Activated CD8-positive, alpha-beta memory T cell treated with anti-CD3 and anti-CD28 coated beads for 4 hours (primary cell): ENCODE measurements at places on chromosomes 2 and 18.

GRCh38 chr2:74007121-74007520 lies 22.4 kb downstream of the TET3 start:
- DNase-seq, result no peak

- DNase-seq, result no peak
Observed at GRCh38 chr2:63189026-63189425, 138.4 kb downstream of the OTX1 start.

GRCh38 chr18:35458677-35459441 lies 38.9 kb downstream of the INO80C start:
- DNase-seq, result no peak

DNA sequence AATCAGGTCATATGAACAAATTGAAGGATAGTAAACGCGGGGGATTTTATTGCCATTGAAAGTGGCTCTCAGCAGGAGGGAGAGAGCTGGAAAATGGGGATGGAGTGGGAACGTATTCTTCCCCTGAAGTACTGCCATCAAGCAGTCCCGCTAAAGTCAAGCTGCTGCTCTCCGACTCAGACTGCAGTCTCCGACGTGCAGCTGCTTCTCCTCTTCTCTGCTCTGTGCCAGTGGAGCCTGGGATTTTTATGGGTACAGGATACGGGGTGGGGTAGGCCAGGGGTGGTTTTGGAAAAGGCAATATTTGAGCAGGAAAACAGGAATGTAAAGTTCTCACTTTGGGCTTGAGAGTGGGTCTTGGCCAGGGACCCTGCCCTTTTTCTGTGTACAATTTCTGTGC lies 33.0 kb downstream of the KCTD18 start:
- no peak for DNase-seq

DNA sequence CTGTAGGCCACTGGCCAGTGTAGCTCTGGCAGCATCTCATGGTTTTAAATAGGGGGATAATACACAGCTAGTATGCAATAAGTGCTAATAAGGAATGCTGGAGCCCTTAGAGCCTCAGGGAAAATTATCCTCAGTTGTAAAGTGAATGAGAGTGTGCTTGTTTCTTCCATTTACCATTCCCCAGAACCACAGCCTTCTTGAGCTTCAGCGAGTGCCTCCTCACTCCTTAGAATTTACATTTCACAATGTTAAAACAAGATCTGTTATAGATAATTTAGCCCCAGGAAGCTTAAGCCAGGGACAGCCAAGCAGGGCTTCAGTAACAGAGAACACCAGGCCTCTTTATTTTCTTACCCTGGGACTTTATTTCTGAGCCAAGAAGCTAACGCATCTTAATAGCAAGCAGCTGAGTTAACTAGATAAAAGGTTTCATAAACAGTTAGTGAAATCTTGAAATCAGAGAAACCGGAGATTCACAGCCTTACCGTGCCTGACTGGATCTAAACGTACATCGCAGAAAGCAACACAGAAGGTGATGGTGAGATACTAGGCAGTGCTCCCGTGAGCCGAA lies 535.2 kb downstream of the TDRD15 start:
- no peak for DNase-seq

DNA sequence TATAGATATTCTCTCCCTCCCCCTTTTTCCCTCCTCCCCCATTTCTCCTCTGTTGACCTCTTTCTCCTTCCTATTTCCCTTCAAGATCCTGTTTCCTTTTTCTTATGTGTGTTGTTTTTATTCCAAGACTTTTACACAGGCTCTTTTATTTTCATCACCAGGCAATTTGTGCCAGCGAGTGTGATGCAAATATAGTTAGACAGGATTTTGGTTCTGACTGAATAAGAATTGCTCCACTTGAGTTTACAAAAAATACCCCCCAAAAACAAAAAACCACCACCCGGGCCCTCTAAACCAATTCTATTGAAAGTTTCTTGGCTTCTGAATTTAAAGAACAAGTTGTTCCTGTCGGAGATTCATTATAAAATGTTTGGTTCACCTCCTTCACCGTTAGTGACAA lies 50.9 kb upstream of the MAPK4 start:
- no peak for DNase-seq

- DNase-seq, result no peak
Observed at GRCh38 chr2:174931724-174932123, 73.5 kb downstream of the CHN1 start.
